ENCODE measurements at places on chromosomes 11 and 22.

- DNase-seq: no peak
These were observed at the start of gene KCNA4 for GRCh38 chr11:30016588-30017363. KCNA4 (minus strand) TSS chr11:30017030; CDS start chr11:30012678, 4,352 bp downstream.

DNA sequence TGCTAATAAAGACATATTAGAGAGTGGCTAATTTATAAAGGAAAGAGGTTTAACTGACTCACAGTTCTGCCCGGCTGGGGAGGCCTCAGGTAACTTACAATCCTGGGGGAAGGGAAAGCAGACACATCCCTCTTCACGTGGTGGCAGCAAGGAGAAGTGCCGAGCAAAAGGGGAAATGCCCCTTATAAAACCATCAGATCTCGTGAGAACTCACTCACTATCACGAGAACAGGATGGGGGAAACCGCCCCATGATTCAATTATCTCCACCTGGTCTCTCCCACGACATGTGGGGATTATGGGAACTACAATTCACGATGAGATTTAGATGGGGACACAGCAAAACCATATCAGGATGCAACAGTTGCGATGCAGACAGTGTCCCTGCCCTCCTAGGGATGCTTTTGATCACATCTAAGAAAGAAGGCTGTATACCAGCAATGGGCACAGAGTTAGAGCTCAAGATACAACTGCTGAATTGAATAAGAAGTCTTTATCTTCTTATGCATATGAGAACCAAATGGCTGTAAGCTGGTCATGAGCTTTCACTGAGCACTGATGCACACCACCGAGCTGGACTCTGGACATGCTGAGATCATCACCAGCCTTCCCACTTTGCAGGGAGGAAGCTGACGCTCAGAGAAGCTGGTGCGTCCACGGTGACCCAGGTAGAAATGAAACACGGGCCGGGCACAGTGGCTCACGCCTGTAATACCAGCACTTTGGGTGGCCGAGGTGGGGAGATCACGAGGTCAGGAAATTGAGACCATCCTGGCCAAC lies 255.2 kb downstream of the MN1 start:
- no peak for DNase-seq

DNA sequence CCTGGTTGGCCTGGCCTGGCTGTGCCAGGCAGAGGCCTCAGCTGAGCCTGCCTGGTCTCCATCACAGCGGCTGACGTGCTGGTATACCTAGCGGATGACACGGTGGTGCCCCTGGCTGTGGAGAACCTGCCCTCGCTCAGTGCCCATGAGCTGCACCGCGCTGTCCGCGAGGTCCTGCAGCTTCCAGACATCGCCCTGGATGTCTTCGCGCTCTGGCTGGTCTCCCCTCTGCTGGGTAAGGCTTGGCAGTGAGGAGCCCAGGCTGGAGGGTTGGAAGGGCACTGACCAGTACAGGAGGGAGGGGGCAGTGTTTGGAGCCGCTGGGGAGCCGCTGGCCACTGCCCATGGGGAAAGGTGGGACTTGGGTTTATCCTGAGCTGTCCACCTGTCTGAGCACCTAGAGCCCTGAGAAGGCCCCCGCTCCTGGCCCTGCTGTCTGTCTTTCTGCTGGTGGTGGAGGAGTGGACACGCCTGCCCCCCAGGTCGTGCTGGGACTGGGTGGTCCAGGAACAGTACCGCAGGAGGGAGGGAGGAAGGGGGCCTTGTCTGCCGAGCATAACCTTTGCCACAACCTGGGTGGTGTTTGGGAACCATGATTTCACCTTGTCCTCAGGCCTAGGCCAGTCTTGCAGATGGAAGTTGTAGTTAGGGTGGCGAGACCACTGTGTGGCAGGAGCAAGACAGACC lies 3.0 kb downstream of the FRMD8 start:
- DNase-seq: no peak

- DNase-seq: no peak
These were observed 108.2 kb upstream of the ARHGAP42 start for GRCh38 chr11:100578831-100579311.

DNA sequence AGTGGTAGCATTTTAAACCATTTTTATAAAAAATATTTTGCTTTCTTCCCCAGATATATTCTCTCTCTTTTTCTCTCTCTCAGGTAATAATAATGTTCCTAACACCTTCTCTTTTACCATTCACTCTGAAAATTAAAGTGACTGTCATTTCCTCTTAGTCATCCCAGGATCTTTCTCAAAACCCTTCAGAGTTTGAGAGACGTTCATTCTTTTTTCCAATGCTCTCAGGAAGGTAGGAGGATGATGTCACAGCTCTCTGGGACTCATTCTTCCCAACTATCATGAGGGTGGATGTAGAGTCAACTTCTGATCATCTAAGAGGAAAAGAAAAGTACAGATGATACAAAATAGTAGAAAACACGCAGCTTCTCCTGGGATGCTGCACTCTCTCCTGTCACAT lies 60.2 kb upstream of the CRTAM start:
- DNase-seq: no peak

- no peak for DNase-seq
These were observed 32.8 kb downstream of the KCNE3 start for GRCh38 chr11:74434528-74434927.

DNA sequence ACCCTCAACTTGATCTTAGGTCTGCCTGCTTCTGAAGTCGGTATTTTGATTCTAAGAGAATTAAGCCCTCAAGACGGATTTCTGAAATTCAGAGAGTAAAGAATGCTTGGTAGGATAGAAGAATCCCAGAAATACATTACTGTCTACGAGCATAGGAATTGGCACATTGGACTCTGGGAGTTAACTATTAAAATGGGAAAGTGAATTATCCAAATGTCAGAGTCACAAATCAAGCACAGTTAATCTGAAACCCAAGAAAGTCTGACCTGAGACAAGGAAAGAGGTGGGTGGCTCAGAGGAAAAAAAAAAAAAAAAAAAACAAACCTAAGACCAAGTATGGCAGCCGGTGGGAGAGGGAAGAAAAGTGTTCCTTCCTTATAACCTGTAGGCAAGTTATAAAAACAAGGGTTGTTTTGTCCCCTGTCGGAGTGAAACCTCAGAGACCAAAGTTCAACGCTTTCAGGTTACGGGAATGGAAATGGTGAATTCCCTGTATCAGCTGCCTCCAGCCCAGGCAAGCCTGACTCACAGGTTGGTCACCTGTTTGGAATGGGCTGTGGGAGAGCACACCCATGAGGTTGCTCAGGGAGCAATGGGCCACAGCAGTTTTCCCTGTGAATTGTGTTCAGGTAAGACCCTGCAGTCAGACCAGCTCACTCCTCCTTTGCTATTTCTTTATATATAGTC lies 139.0 kb downstream of the ETS1 start:
- DNase-seq: no peak

DNA sequence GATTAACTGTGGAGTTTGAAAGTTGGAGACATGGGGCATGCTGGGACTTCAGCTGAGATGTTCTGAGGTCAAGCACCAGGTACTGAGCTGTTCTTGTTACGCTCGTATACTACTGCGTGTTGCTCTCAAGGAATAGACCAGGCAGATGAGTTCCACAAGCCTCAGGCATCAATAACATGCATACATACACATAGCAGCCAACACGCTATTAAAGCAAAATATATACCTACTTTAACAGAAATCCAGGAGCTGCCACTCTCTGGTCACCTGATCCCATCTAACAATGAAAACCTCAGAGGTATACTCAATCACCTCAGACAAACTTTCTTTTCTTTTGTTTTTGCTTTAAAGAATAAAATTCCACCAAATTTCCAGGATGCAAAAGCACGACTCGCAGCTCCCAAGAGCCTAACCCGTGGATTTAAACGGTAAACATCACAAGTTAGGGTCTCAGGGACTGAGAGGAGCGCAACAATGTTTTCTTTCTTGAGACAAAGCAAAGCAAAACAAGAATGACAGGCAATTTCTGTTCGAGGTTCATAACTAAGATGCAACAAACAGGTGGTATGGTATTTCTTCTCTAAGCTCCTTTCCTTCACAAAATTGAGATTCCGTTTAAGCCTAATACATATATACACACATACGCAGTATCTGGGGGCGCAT lies 16.5 kb downstream of the BLID start:
- DNase-seq: no peak

DNA sequence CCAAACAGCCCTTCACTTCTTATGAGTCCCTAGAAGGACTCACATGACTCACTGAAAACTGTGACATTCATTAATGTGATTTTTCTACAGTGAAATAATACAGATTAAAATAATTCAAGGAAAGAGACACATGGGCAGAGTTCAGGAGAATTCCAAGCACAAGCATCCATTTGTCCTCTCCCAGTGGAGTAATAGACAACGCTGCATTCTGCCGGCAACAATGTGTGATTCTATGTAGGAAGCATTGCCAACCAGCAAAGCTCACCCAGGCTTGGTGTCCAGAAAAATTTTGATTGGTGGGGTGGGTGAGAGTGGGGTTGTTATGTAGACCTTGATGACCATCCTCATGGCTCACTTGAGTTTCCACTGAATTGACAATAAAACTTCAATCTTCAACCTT lies 123.9 kb downstream of the VPREB1 start:
- no peak for DNase-seq

DNA sequence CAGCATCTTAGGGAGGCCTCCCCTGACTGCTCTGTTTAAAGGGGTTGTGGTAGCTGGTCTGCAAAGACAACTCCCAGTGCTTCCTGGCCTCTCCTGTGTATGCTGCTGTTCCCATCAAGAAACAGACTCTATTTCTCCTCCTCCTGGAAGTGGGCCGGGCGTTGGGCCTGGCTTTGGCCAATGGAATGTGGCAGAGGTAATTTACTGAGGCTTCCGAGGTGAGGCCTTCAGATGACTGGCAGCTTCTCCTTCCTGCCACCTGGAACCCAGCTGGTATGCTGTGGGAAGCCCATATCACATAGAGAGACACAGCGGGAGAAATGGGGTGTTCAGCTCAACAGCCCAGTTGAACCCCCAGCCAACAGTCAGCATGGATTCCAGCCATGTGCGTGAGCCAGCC lies 25.1 kb upstream of the EIF3D start:
- DNase-seq: no peak

DNA sequence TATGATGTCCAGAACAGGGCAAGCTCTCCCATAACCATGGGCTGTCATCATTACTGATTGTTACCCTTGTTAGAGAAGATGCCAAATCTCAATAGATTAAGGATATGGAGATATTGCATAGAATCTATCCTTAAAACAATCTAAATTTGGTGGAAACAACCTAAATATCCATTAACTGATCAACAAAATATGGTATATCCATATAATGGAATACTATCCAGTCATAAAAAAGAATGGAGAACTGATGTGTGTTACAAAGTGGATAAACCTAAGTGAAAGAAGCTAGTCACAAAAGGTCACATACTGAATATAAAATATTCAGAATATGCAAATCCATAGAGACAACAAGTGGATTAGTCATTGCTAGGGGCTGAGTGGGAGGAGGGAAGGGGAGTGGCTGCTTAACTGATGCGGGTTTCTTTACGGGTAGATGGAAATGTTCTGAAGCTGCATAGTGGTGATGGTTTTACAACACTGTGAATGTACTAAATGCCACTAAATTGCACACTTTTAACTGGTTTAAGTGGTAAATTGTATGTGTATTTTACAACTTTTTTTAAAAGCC lies 36.1 kb upstream of the SMCO4 start:
- DNase-seq: no peak

DNA sequence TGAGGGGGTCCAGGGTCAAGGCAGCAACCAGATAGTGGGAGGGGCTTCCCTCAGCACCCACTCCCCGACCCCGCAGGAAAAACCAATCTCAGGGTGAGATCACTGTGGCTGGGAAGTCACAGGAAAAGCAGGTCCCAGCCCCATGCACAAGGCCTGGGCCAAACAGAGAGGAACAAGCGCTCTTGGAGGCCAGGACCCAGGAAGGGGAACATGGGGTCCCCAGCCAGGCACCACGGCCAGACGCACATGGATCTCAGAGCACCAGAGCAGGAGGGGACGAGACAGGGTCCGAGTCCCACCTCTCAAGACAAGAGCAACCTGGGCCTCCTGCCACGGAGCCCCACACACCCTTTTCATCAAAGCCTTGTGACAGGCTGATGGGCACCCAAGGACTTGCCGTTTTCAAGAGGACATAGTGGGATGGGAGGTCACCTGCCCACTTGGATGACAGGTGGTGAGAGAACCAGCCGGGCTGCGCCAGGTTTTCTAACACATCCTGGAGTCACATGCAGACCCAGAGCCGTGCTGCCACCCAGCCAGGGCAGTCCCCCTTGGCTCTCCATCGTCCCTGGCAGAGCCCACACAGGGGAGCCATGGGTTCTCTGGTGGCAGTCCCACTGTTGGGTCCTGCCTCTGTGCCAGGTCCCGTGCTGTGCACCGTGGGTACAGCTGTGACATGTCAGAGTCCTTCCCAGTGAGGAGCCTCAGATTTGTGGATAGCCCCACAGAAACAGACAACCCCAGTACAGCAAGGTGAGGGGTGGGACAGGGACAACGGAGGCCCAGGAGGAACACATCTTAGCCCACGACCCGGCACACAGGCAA lies 13.2 kb downstream of the POLR3H start:
- no peak for DNase-seq

DNA sequence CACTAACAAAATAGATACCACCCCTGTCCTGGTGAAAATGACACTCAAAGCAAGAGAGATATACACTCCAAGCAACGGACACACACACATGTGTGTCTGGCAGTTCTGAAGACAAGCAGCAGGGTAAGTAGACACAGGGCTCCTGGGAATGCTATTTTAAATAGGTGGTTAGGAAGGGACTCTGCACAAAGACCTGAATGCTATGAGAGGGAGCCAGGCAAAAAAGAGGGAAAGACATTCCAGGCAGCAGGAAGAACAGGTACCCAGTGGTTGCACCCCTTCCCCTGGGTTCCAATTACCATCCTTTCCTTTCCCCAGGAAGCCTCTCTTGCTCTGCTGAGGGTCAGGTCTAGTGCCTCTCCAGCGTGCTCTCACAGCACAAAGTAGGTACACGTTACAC lies 3.0 kb downstream of the UFD1 start:
- no peak for DNase-seq

- DNase-seq: no peak
These were observed 54.9 kb downstream of the CD6 start for GRCh38 chr11:61026121-61027031.

- no peak for DNase-seq
These were observed 72.2 kb downstream of the PDHX start for GRCh38 chr11:34988294-34989255.

DNA sequence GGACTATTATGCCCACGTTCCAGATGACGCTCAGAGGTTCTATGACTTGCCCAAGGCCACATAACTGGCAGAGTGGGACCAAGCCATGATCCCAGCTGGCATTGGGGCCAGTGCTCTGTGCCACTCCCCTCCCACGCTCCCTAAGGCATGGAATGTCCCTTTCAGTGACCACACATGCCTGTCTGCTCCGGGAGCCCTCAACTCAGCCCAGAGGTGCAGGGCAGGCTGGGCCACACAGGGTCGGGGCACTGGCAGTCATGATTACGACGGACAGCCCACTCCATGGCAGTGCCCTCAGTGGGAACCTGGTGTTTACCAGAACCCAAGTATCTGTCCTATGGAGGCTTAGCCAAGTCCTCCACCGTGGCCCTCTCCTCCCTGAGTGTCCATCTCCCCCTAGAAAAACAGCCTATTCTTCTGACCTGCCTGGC lies 10.0 kb downstream of the RHBDD3 start:
- DNase-seq: no peak

- DNase-seq: peak; percentile 66
These were observed at the start of gene KIAA1671 for GRCh38 chr22:24951942-24952836. KIAA1671 (plus strand) TSS chr22:24952716; CDS start chr22:25028000, 75,284 bp downstream.
